ENCODE measurements at places on chromosomes 4 and X.

DNA sequence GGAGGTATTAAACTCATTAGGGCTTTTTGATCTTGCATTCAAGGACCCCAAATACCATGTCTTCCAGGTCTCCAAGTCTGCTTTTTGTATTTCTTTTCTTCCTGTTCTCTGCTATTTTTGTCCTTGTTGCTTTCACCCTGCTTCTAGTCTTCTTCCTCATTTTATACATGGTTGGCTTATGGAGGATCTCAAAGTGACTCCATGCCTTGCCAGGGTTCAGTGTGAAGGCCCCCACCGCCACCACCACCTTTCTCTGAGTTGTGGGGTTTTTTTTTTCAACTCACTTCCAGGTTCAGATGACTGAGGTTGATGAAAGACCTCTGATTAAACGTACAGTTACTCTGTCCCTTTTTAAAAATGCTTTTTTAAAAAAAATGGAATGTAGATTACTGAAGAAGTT is 96.3 kb downstream of the MAML3 start:
- DNase-seq: no peak

- DNase-seq: no peak
Measured at GRCh38 chr4:6355052-6355451, 85.4 kb downstream of the WFS1 start.

GRCh38 chr4:17313194-17313593 is 198.7 kb downstream of the QDPR start:
- no peak for DNase-seq

DNA sequence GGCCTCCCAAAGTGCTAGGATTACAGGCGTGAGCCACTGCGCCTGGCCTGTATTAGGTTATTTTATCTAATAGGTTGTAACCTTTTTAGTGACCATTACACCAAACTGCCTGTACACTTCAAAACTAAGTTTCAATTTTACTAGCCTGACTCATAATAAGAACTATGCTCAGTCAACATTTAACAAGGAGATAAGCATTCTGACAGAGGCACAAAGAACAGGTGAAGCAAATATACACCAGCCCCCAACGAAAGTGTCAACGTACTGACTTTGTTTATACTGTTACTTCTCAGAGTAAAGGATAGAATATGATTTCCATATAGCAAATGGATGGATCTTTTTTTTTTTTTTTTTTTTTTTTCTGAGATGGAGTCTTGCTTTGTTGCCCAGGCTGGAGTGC is 62.8 kb downstream of the SHISA3 start:
- no peak for DNase-seq

DNA sequence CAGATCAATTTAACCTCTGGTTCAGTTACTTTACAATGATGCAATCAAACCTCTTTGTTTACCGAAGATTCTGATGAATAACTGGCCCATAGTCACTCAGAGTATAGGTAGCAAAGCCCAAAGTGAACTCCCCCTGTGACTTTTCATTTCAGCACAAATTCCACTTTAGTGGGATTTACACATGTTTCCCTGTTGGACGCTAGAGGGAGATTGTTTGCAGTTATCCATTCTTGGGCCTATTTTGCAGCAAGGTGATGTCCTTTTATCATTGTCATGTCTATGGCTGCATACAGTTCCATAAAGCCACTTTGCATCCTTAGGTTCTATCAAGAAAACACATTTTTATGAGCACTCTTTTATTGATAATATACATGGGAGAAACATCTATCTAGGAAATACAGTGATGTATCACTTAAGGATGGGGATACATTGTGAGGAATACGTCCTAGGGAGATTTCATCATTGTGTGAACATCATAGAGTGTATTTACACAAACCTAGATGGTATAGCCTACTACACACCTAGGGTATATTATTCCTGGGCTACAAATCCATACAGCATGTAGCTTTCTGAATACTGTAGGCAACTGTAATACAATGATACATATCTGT is 14.5 kb upstream of the DKK2 start:
- DNase-seq: no peak

DNA sequence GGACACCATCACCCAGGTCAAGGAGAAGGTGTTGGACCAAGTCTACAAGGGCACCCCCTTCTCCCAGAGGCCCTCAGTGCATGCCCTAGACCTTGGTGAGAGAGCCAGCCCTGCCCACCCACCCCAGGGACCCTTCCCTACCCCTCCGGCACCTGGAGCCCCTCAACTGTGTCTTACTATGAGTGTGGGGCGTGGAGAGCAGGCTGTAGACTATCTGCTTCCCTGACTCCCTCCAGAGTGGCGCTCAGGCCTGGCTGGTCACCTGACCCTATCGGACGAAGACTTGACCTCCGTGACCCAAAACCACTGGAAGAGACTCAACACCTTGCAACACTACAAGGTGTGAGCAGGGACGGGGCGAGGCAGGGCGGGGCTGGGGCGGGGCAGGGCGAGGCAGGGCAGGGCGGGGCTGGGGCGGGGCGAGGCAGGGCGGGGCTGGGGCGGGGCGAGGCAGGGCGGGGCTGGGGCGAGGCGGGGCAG is 4.7 kb upstream of the SRPK3 start:
- DNase-seq: no peak

DNA sequence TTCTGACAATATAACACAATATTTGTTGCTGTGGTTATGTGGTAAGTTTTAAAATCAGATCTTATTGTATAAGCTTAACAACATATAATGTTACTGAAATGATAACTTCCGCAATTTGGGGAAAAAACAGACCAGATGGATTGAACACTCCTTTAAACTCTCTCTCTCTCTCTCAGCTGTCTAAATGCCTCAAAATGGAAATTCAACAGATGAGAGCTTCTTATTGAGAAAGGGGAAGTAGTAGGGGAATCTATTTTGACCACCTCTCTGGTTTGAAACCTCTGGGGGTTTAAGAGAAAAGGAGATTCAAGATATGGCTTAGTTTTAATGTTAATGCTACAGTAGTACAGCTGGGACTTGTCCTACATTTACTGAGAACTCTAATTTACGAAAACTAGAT is 40.3 kb downstream of the DMD start:
- DNase-seq: no peak

GRCh38 chr4:71396382-71396781 is 57.6 kb downstream of the SLC4A4 start:
- no peak for DNase-seq

GRCh38 chr4:10704430-10704810 is 19.9 kb upstream of the CLNK start:
- DNase-seq: no peak

- DNase-seq: no peak
Measured at GRCh38 chr4:26594778-26595177, 10.9 kb downstream of the TBC1D19 start.

- DNase-seq: no peak
Measured at GRCh38 chrX:118627084-118627758, 100.2 kb upstream of the IL13RA1 start.

DNA sequence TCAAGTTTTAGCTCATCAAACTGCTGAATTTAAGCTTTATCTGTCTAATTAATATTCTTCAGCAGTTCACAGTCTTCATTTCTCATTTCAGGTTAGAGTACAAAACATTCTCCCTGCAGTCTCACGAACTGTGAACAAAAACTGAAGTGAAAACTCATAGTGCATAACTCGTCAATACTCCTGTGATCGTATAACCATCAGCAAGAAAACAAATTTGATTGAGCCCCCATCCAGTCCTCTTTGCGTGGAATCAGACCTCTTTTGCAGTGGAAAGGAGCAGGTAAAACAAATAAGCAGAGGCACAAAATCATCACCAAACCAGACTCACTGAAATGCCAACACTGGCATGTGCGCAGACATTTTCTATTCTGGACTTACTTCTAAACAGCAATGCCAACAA is 12.7 kb downstream of the ADAM29 start:
- DNase-seq: no peak

DNA sequence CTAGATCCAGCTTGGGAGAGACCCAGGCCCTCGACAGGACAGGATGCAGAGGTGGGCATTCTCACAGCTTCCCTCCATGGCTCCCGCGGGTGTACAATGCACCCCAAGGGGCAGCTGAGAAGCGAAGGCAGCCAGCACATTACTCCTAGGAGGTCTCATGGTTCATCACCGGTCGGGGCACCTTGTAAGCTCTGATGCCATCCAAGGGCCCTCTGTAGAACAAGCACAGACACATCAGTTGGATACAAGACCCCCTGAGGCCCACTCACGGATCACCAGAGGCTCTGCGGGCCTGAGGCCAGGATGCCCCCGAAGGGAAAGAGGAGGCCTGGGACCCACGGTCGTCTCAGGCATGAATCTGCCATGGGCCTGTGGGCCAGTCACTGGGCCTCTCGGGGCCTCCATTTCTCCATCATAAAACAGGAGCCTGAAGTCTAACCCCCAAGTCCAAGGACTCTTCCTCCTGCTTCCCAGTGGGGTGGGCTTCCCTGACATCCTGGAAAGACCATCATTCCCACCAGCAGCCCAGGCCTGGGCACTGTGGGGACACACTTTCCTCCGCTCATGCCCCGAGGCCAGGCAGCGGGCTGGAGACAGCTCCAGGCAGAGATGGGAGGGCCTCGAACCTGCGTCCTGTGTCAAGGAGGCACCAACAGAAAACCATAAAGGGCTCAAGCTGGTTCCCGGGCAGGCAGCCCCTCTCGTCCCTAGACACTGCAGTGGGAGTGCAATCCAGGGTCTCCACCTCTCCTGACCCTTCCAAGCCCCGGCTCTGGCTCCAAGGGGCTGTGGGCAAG is 20.1 kb downstream of the HMX1 start:
- no peak for DNase-seq

- no peak for DNase-seq
Measured at GRCh38 chrX:150621652-150622051, 53.2 kb downstream of the MTM1 start.

DNA sequence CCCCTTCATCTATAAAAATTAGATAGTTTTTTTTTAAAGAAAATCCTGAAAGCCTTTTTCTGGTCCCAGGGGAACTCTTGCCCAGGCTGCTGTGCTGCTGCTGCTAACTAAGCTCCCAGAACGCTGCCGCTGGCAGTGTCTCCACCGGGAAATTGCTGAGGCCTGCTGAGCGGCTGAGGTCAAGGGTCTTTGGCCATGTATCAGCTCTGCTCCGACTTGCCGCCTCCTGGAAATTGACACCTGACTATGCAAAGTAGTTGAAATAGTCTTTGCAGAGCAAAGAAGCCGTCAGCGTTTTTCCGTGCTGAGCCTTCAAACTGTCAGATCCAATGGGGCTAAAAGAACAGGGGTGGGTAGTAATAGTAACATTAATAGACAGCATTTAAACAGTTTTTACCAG is 839 bp downstream of the QDPR start:
- no peak for DNase-seq

DNA sequence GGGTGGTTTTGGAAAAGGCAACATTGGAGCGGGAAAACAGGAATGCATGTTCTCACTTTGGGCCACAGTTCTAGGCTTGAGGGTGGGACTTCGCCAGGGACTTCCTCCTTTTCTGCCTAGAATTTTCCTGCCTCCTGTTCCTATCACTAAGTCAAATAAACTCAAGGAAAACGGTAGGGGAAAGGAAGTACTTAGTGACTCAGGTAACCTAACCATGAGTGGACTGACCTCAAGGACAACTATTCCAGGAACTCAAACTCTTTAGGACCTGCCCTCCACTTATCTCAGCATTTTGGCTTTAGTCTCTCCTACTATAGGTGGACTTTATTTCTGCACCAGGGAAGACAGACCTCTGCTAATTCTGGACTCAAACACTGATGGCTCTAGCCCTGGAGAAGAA is 281.7 kb downstream of the ZNF674 start:
- no peak for DNase-seq

DNA sequence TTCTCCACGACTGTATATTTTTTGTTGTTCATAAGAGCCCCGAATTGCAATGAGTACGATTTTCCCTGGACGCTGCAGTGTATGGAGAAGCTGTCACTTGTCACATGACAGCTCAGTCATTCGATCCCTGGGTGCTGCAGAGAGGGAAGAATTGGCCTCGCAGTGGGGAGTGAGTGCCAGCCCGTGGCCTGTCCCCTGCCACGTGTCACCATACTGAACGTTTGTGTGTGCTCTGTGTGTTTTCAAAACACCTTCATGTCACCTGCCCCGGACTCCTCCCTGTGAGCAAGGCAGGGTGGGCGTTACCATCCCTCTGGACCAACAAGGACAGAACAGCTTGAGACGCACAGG is 77.9 kb downstream of the TBL1X start:
- DNase-seq: no peak

DNA sequence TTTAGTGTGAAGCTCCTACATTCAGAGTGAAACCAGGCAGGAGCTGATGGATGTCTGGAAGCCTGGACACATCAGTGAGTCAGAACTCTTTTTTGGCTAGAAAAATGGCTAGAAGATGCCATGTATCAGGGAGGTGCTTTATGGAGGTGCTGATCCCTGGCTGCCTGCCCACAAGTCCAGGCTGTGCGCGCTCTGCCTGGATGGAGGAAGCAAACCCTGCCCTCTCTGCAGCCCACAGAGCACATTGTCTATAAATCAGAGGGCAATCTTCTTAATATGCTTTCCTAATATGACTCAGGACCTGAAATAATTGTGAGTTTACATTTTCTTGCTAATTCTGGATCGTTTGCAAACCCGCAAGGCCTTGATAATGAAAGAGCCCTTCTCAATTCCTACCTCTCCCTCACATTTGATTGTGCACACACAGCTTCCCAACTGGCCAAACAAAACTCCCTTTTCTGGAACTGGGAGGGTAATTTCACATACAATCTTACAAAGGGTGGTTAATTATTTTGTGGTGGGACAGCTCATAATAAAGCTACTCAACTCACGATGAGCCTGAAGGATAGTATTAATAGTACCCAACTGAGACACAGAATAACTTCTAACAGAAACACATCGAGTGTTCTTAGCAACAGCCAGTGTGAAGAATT is 11.7 kb downstream of the MFAP3L start:
- no peak for DNase-seq

DNA sequence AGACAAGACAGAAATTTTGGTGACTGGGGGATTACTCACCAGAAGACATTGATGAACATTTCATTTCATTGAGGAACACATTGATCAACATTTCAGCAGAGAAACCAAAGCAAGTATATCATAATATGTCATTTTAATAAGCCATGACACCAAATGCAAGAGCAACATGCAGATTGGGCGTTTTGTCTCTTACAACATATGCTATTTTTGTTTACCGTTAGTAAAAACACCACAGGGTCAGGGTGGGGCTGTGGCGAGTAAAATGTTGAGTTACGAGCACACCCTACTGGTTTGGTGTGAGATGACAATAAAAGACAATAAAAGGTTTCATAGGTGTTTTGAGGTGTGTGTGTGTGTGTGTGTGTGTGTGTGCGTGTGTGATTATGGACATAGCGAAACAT is 294.5 kb downstream of the PDGFC start:
- DNase-seq: no peak

- DNase-seq: no peak
Measured at GRCh38 chrX:123425904-123426303, 241.8 kb downstream of the GRIA3 start.

DNA sequence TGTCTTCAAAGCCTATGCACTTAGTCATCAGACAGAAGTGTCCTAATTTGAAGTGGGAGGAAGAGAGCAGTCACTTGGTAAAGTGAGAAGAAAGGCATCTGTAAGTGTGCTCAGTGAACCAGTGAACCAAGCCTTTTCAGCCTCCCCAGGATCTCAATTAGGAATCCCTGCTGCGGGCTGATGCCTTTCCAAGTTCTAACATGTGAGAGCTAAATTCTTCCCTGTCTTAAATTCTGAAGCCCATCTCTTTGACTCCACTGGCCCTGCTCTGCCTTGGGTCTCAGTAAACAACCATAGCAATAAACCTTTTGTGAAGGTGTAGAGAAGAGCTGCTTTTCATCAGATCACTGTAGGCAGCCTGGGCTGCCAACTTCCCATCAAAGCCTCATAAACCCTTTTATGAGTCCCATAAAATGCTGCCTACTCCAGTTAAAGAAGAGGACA is 701.2 kb upstream of the LCORL start:
- DNase-seq: no peak

- no peak for DNase-seq
Measured at GRCh38 chrX:103052625-103053024, 11.3 kb downstream of the BEX1 start.

GRCh38 chr4:110475881-110476818 is at the start of gene ENPEP:
TSS of gene ENPEP (plus strand) at chr4:110476155. CDS start at chr4:110476415, 260 bp downstream.
- DNase-seq: no peak

Data from stimulated activated CD8-positive, alpha-beta memory T cell treated with anti-CD3 and anti-CD28 coated beads, Interleukin-7, amount 100 ng/mL, for 4 hours (primary cell).